ENCODE measurements at places on chromosomes 4 and X.
A peak's percentile ranks its signal among the peaks of the same experiment; 100 is the strongest.

DNA sequence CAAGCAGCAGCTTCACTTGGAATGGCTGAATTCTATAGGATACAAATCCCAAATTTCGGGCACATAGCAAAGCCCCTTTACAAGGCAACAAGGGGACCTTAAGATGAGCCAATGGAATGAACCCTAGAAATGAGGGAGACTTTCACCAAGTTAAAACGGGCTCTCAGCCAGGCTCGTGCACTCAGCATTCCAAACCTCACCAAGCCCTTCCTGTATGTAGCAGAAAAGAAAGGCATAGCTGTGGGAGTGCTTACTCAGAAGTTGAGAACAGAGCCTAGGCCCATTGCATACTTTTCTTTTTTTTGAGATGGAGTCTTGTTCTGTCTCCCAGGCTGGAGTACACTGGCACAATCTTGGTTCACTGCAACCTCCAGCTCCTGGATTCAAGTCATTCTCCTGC is 10.8 kb upstream of the HERC5 start:
- no peak for DNase-seq

DNA sequence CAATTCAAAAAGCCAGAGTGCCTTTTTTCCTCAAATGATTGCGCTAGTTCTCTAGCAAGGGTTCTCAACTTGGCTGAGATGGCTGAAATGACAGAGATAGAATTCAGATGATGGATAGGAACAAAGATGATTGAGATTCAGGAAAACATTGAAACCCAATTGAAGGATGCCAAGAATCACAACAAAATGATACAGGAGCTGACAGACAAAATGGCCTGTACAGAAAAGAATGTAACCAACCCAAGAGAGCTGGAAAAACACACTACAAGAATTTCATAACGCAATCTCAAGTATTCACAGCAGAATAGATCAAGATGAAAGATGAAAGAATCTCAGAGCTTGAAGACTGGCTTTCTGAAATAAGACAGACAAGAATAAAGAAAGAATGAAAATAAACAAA is 51.7 kb upstream of the MMAA start:
- DNase-seq = no peak

- no peak for DNase-seq
Measured at GRCh38 chr4:62260254-62260653, 1060.1 kb downstream of the ADGRL3 start.

- DNase-seq = no peak
Measured at GRCh38 chr4:78185117-78185516, 128.0 kb downstream of the FRAS1 start.

DNA sequence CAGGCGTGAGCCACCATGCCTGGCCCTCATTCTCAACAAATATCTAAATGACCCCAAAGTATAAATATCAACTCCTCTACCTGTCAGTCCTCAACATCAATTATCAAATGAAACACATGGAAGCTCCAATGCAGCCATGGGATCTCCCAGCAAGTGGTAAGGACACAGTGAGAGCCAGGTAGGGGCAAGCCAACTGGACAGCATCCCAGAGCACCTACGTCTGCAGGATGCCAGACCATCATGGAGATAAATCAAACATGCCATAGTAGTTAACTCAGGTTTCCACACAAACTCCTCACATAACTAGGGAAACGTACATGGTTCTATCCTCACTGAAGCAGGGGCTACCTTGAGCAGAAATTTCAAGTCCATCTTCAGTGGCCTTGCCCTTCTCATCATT is 159.9 kb upstream of the MED14 start:
- DNase-seq = no peak

DNA sequence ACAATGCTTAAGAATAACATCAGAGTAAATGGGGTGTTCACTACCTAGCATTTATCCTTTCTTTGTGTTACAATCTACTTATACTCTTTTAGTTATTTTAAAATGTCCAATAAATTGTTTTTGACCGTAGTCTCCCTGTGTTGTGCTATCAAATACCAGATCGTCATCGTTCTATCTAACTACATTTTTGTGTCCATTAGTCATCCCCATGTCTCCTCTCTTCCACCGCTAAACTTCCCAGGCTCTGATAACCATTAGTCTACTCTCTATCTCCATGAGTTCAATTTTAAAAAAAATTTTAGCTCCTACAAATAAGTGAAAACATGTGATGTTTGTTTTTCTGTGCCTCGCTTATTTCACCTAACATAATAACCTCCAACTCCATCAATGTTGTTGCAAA is 381.9 kb downstream of the PRDM5 start:
- no peak for DNase-seq

DNA sequence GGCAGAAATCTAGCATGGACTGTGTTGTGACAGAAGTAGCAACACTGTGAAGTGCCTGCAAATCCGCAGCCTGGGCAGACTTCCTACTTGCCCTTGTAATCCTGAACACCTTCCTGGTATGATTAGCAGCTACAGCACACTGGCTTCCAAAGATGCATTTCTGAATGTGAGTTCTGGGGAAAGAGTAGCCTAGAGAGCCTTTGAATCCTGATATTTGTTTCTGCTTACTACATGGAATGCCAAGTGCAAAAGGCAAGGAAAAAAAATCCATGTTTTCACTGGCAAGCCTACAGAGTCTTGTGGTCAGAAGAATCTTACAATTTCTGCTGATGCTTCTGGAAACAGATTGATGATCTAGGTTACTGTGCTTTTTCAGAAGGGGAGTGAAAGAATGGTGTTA is 223.7 kb downstream of the COL25A1 start:
- no peak for DNase-seq

DNA sequence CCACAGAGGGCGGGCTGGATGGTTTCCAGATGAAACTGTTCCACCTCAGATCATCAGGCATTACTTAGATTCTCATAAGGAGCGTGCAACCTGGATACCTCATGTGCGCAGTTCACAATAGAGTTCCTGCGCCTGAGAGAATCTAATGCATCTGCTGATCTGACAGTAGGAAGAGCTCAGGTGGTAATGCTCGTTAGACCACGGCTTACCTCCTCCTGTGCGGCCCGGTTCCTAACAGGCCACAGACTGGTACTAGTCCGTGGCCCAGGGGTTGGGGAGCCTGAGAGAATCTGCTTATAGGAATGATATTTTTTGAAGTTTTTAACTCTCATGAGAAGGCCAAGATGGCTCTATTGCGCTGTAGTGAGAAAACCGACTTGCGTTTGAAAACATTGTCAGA is 5.4 kb downstream of the NCAPG start:
- DNase-seq = no peak

- no peak for DNase-seq
Measured at GRCh38 chr4:88097301-88097700, 61.1 kb downstream of the ABCG2 start.

- peak; percentile 4 for DNase-seq
Measured at GRCh38 chrX:66200855-66201795, 37.1 kb downstream of the HEPH start.

DNA sequence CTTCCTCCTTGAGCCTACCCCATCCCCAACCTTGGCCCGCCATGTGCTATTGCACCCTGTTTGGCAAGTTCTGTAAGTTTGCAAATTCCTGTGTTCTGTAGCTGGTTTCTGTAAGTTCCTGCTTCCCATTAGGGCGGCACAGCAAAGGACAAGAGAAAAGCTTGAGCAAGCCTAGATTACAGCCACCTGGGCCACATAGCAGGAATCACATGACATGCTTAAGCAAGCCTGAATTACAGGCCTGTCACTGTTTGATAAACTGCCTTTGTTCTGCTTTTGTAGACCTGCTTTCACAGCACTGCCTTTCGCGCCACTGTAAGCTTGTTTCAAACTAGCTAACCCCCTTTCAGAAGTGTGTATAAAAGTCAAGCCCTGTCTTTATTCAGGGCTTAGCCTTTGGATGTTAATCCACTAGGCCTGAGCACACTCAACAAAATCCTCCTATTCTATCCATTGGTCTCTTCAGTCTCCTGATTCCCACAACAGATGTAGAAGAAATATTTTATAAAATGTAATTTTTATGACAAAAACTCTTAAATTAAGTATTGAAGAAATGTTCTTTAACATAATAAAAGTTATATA is 906.8 kb upstream of the NDST4 start:
- no peak for DNase-seq

DNA sequence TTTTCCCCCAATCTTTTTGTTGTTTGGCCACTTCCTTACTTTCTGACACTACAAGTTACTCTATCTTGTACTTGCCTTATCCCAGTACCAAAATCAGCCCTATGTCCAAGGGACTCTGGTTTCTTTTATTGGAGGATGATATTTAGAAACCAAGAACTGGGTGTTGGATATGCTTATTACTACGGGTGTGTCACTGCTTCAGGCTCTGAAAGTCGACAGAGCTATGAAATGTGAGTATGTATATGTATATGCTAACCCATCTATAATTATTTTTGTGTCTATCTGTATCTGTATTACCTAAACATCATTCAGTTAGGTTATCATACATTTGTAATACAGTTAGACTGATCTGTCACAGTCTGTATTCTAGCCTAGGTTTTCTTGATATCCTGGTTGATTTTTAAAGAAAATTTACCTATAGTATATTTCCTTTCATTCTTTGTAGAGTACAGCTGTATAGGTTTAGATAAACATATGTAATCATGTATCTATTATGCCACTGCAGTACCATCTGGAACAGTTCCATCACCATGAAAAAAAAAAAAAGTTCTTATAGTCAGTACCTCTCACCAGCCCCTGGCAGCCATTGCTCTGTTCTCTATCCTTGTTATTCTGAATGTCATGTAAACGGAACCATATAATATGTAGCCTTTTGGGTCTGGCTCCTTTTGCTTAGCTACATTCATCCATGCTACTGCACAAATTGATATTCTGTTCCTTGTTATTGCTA is 18.1 kb downstream of the SEC24B start:
- no peak for DNase-seq

- DNase-seq = peak; percentile 40
Measured at GRCh38 chrX:139930916-139931645, 1.8 kb downstream of the ATP11C start.

DNA sequence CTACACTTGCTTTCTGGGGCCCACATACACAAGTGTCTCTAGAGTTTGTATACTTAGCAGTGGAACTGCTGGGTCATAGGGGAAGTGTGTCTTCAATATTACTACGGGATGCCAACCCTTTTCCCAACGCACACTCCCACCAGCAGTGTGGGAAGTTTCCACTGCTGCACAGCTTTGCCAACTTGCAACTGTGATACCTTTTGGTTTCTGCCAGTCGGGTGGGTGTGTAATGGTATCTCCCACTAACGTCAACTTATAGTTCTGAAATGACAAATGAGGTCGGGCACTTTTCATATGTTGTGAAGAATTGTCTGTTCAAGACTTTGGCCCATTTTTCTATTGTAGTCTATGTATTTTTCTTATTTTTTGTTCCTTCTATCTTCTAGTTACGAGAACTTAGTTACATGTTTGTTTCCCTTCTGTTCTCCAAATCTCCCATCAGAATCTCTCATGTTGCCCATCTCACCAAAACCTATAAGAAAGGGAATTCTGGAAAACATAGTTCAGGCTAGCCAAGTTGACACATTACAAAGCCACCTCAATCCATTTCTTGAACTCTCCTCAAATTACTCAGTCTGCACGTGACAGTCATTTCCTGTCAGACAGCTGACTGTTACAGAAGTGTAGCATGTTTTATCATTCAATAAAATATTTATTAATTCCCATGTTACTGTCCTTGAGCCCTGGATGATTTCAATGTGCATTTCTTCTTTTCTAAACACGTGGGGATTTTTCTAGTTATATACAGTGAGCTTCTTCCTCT is 30.7 kb downstream of the PNMA6E start:
- no peak for DNase-seq

- no peak for DNase-seq
Measured at GRCh38 chrX:63744850-63745394, 40.1 kb downstream of the ARHGEF9 start.

- peak; percentile 25 for DNase-seq
Measured at GRCh38 chrX:16931371-16931770, 15.1 kb upstream of the REPS2 start.

DNA sequence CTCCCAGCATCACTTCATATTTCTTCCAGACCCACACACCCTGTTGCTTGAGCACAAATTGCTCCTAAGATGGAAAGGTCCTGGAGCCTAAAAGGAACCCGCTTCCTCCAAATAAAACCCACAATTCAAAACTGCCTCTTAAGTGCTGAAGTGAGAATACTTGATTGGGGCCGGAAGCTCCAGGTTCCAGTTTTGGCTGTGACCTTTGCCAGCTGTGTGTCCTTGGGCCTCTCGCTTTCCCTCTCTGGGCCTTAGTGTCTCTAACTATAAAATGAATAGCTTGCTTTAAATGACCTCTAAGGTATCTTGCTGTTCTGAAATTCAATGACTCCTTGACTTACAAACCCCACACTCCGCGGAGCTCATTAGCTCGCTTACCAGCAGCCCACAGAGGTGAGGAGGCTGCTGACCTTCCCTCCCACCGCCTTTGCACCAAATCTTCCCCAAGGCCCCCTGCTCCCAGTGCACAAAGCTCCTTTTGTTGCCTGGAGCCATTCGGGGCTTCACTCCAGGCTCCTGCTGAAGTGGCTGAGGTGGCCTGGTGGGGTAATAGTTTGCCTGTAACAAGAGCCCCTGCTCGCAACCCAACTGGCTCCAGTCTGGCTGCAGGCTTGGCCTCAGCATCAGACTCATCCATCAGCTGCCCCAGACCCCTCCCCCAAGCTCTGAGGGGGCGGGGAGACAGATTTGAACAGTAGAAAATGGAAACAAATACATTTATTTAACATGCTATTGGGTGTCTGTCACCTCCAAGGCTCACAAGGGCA is 21.8 kb downstream of the STARD8 start:
- no peak for DNase-seq

DNA sequence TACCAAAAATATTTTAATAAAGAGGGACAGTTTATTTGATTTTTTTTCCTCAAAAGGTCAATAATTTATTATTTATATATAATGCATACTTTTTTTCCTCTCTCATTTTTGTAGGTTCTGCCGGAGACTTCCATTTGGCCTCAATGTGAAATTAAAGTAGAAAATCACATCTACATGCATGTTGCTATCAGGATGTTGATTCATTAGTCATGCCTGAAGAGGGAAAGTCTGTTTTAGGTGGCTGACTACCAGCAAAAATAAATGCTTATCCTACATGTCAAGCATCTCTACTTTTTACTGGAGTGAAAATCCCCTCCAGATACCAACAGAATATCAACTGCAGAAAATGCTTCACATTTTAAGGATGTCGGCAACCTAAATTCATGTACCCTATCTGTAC is 41.5 kb downstream of the KIAA0232 start:
- no peak for DNase-seq

DNA sequence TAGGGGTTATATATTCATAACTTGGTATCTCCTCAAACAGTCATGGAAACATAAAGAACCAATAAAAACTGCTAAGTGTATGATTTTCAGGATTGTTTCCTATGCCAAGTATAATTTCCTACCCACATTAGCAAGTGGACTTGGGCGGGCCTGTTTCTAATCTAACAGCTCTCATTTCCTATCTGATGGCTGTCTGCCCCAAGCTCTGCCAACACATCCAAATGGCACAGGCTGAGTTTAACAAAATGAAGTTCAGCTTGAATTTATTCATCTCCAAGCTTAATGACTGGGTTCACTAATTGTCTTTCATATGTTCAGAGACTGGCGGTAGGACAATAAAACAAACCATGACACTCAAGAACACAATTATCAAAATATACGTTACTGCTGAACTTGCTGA is 55.5 kb upstream of the S100G start:
- no peak for DNase-seq

- no peak for DNase-seq
Measured at GRCh38 chrX:145865082-145865481, 47.5 kb downstream of the SLITRK2 start.

GRCh38 chrX:20414066-20414465 is 147.4 kb upstream of the RPS6KA3 start:
- no peak for DNase-seq

Data from RPMI8226 (cell line).